Stimulated activated CD4-positive, alpha-beta T cell treated with anti-CD3 and anti-CD28 coated beads, Interleukin-15, amount 100 ng/mL, for 24 hours (primary cell): ENCODE measurements at places on chromosomes 1 and 21.
A peak's percentile ranks its signal among the peaks of the same experiment; 100 is the strongest.

- DNase-seq, result no peak
Measured at GRCh38 chr21:14757533-14758327, 211.6 kb upstream of the SAMSN1 start.

- no peak for DNase-seq
Measured at GRCh38 chr1:23827717-23828116, 2.5 kb upstream of the HMGCL start.

DNA sequence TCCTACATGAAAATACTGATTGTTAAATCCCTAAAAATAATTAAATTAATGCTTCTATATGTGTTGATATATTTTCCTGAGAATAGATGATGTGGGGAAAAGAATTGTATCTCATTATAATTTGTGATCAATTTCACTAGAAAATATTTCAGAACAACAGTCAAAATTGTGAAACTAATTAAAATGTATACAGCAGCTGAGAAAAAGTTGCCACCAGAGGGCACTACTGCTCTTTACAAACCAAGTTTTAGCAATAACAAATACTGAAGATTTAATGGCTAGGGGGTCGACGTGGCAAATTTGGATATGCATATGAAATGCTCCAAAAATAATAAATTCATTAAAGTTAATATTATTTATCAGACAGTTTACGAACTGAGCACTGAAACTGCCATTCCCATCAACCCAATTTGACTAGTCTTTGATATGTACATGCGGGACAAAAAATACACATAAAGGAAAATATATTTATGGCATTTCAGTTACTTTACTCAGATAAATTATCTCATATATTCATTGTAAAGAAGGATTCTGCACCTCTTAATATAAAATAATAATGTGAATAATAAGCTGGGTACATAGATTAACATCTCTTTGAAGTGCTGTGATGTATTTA, 96.3 kb upstream of the TMPRSS15 start:
- DNase-seq, result peak; percentile 56

DNA sequence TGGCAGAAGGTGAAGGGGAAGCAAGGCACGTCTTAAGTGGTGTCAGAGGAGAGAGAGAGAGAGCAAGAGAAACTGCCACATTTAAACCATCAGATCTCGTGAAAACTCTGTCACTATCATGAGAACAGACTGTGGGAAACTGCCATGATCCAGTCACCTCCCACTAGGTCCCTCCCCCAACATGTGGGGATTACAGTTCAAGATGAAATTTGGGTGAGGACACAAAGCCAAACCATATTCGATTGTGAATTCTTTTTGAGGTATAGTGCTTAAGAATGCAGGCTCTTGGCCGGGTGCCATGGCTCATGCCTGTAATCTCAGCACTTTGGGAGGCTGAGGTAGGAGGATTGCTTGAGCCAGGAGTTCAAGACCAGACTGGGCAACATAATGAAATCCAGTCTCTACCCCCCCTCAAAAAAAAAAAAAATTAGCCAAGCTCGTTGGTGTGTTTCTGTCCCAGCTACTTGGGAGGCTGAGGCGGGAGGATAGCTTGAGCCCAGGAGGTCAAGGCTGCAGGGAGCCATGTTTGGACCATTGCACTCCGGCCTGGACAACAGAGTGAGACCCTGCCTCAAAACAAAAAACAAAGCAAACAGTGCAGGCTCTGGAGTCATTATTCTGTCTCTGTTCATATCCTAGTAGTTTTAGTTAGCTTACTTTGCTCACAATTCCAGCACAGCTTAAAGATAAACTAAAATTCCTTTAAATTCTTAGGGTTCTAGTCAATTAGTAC, 6.0 kb downstream of the ZCCHC17 start:
- DNase-seq, result no peak

DNA sequence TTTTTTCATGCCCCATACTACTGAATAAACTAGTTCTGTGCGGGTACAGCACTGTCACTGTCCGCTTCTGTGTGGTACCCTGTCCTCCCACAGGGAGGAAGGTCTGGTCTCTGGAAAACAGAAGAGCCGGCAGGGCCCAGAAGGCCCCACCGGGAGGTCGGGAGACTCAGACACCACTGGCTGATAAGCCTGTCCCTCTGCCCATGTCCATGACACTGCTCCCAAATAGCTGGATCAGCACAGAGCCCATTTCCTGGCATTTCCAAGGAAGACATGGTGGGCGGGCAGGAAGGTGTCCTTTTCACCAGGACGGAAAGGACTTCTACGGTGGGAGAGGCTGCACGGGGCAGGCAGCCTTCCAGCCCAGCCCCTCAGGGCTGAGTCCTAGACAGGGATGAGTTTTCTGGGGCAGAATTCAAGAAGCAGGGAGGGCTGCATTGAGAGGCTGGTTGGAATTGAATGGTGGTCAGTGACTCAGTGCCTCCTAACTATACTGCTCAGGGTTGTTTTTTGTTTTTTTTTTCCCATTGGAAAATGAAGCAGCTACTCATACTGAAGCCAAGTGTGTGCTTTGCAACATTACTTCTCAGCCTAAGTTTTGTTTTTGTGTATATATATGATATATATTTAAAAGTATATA, 7.1 kb downstream of the PSRC1 start:
- DNase-seq, result no peak

DNA sequence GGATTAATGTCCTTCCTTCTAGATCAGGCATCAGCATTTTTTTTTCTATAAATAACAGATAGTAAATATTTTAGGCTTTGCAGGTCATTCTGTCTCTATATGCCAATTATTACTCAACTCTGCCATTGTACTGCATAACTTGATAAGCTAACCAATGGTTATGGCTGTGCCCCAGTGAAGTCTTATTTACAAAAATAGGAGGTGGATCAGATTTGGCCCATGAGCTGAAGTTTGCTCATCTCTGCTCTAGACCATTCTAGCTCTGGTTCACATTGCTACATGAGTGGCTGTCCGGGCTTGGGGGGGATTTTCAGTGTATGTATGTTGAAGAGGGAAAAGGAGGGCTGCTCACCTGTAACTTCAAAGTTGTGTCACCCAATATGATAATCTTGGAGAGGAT, 10.1 kb downstream of the RAB7B start:
- no peak for DNase-seq

DNA sequence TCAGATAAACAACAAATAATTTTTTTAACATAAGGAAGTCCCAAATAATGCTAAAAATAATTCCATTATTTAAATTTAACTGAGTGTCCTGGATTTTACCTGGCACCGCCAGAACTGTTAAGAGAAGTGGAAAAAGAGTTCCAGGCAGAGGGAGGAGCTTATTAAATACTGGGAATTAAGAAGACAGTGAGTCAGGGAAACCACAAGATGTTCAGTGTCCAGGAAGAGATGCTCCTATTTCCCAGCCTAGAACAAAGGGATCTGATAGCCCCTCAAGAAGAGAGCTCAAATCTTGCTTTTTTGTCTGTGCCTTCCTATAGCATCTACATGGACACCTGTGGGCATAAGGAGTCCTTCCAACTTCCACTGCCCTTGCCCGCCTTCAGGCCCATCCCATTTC, 85.9 kb downstream of the PGM1 start:
- no peak for DNase-seq

DNA sequence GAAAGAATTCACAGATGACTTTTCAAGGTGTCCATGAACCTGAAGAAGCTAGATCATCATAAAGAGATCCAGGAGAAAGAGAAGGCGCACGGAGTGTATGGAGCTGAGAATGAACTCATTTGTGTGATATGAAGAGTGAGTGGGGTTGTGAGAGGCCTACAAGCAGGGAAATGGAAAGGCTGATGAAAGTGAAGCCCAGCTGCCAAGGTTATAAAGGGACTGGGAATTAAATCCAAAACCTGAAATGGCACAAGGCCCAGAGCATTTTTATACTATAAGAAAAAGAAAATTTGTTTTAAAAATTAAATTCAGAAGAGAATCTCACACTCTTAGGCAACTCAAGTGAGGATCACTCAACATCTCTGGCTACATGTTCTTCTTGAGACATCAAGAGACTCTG, 43.4 kb downstream of the HSD3B1 start:
- no peak for DNase-seq

DNA sequence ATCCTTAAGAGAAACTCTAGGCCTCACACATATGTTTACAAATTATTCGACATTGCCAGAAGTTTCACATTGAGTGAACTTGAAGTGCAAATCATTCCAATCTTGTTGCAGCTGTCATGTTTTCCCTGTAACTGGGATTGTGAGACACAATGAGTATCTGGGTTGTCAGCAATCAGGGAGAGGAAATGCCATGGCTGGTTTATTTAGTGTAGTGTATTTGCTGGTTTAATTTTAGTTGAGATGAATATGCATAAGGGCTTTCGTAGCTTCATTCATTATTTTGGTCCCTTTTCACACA, 54.2 kb upstream of the USP1 start:
- DNase-seq, result no peak

GRCh38 chr21:44079846-44080245, 27.4 kb upstream of the PWP2 start:
- no peak for DNase-seq

DNA sequence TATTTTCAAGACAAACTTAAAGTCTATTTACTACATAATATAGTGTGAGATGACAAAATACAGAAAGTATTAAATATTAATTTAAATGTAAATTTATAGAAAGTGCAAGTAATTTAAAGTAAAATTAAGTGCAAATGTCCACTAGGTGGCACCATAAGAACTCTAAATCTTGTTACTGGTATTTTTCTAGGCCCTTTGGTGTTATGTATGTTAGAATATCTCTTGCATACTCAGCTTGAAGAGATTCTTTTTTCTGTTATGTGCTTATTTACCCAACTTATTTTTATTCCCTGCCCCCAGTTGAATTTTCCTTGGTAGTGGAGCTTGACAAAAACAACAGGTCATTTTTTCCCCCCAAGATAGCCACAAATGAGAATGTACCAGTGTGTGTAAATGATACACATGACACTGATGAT, 71.5 kb downstream of the RPS6KC1 start:
- DNase-seq, result no peak

- no peak for DNase-seq
Measured at GRCh38 chr21:26914557-26914956, 52.3 kb downstream of the ADAMTS5 start.

DNA sequence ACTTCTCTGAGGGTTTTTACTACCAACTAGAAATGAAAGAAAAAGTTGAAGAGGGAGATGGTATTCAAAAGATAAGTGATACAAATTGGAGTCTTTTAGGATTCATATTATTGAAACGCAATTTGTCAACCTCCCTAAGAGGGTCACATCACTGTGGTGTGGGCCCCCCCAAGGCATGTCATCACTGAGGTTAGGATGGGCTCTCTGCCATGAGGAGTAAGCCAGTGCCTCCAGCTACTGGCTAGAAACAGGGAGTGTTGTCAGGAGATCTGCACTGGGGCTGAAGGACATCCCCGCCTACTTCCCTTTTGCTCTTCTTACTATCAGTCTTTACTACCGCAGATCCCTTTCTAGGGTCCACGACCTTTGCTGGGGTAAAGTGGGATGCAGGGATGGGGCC, 25.9 kb downstream of the ITSN1 start:
- DNase-seq, result no peak

GRCh38 chr1:204368996-204369726, 9.4 kb upstream of the PLEKHA6 start:
- no peak for DNase-seq

- no peak for DNase-seq
Measured at GRCh38 chr1:227943381-227944089, 4.2 kb downstream of the WNT9A start.
